SK-N-DZ (cell line): ENCODE measurements at places on chromosomes 7 and 10.

- no peak for DNase-seq
These were observed 80.2 kb downstream of the PARD3 start for GRCh38 chr10:34734918-34735317.

GRCh38 chr10:127195041-127195506 is 1.3 kb downstream of the INSYN2A start:
- DNase-seq: no peak

GRCh38 chr7:135158874-135159273 is 11.0 kb downstream of the TMEM140 start:
- no peak for DNase-seq

DNA sequence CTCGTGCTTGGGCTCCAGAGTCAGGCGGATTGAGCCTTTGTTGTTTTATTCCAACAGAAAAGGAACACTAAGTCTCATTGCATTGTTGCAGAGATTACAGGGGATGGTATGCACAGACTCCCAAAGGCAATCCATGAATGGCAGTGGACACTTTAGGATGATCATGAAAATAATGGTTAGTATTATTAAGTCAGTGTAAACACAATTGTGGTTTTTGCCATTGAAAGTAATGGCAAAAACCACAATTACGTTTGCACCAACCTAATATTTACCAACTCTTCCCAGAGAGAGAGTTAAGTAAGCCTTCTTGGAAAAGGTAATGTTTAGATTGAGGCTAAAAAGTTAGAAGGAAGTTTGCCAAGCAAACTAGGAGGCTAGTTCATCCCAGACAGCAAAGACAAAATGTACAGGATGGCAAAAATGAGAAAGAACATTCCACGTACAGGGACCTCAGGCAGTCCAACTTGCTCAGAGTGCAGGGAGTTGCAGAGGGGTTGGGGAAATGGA is 72.9 kb upstream of the AMPH start:
- no peak for DNase-seq

DNA sequence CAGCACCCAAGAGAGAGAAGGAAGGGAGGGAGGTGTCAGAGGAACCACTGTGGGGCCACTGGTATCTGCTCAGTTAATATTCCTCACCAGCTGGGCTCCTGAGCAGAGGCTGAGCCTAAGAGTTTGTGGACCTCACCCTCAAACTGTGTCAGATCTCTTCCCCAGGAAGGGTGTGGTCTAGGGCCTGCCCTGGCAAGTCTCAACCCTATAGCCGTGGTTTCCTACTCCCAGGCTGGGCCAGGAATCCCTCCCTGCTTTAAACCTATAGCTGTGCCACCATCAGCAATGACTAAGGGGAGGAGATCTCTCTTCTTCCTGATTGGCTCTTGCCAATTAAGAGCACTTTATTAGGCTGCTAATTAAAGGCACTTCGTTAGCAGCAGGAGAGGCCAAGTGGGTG is 29.9 kb downstream of the POLL start:
- no peak for DNase-seq

DNA sequence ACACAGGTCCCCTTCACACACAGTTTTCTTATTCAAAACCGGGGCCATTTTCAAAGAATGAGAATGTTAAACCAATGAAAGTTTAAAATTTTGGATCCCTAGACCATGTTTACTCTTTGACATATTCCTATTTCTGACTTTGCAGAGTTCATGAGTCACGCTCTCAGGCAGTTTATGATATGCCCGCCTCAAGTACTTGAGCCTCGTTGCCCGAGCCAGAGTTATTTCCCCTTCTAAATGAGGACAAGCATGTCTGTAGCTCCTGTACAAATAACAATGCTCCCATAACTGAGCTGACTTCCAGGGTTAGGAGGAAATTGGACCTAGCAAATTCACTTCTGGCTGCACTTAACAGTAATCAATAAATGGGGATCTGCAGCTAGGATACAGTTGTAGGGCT is 87.9 kb upstream of the PDE1C start:
- no peak for DNase-seq

- no peak for DNase-seq
These were observed 10.6 kb downstream of the PLEKHS1 start for GRCh38 chr10:113762083-113762482.

- DNase-seq: no peak
These were observed 50.2 kb downstream of the CAMK2B start for GRCh38 chr7:44275146-44275545.
